Nucleus accumbens (tissue), 56 donors: ENCODE measurements at places on chromosomes 2 and 18.

- no peak for DNase-seq
Observed at GRCh38 chr2:15726321-15727057, 134.8 kb downstream of the DDX1 start.

DNA sequence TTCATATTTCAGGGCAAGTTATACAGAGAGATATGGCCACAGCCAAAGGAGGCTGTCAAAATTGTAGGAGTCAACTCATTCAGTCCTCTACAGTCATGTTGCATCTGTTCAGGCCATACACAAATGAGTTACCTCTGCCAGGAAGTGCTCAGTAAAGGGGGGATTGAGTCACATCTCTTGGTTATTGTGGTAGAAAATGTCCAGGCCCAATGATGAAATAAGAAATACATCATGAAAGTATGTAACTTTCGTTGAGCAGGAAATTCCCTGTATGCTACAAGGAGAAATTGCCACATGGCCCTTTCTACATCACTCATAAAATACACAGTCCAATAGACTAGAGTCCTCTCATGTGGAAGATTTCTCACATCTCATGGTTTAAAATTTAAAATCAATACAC, 103.9 kb upstream of the COL3A1 start:
- no peak for DNase-seq

GRCh38 chr18:10785798-10786197, 260.0 kb downstream of the NAPG start:
- DNase-seq, result no peak

- no peak for DNase-seq
Observed at GRCh38 chr2:165219481-165219880, 15.6 kb upstream of the SCN3A start.

DNA sequence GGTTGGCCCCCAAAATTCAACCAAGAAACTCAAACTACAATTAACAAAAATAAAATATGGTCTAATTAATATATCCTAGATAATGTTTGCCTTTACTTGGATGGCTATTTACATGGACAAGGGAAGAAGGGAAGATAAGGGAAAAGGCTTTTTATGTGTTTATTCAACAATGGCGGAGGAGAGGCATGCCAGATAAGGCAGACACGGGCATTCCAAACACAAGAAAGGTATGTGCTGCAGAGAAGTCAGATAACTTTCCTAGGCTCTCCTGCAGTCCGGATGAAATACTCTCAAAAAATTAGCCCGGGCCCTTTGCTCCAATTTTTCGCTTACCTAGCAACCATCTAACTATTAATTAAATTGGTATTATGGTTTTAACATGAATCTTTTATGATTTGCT, 5.1 kb upstream of the TTR start:
- no peak for DNase-seq
